ENCODE measurements at places on chromosomes 4 and X.

DNA sequence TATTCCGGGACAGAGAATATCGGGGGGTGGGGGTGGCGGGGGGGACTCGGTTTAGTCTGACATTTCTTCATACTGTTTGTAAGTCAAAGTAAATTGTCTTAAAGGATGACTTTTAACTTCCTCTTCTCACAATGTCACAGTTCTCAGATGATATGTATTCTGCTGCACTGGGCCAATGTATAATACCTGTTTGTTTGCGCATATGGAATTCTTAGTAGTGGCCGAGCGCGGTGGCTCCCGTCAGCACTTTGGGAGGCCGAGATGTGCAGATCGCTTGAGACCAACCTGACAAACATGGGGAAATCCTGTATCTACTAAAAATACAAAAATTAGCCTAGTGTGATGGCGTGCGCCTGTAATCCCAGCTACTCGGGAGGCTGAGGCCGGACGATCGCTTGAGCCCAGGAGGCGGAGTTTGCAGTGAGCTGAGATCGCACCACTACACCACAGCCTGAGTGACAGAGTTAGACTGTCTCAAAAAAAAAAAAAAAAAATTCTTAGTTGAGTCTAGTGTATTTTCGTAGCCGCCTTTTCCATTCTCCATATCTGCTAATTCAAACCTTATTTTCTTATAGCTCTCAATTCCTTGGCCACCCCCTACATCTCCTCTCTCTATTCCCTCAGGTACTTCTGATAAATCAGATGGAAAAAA lies 851 bp downstream of the POLR2B start:
- DNase-seq: no peak

DNA sequence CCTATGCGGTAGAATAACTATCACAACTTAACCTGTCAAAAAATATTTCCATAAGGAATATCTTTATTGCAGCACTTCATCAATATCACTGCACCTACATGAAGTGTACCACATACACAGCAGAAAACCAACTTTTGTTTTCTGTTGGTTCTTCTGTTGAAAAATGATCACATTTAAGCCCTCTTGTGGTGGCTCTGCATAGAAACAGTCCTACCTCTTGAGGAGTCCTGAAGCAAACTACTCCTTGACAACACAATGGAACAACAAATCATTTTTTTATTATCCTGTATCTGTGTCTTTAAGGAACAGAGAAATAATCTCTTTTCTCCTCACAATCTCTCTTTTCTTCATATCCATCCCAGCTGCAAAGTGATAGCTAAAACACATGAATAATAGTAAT lies 39.8 kb upstream of the ATOH1 start:
- no peak for DNase-seq

- DNase-seq: no peak
Observed at GRCh38 chr4:146442801-146443200, 78.9 kb downstream of the SLC10A7 start.

- DNase-seq: no peak
Observed at GRCh38 chrX:129741880-129742758, 3.3 kb downstream of the XPNPEP2 start.

DNA sequence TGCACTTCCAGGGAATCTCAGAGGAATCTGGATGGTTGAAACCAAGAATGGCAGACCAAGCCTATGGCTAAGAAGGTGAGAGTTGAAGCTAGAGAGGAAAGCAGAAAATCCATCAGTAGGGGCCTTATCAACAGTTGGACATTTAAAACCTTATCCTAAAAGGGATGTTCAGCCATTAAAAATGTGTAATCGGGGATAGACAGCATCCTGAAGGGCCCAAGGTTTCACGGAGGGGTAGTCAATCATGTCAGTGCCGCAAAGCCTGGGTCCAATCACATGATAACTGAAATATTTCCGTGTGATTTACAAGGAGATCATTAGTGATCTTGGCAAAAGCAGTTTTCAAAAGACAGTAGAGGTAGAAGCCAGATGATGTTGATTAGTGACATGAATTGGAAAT lies 61.9 kb upstream of the ELOVL6 start:
- no peak for DNase-seq
